ENCODE measurements at places on chromosomes 3 and 15.
A peak's percentile ranks its signal among the peaks of the same experiment; 100 is the strongest.

- no peak for DNase-seq
These were observed 98.8 kb upstream of the ARRDC4 start for GRCh38 chr15:97861529-97862260.

GRCh38 chr15:39534996-39535395, 45.9 kb upstream of the THBS1 start:
- DNase-seq = no peak

DNA sequence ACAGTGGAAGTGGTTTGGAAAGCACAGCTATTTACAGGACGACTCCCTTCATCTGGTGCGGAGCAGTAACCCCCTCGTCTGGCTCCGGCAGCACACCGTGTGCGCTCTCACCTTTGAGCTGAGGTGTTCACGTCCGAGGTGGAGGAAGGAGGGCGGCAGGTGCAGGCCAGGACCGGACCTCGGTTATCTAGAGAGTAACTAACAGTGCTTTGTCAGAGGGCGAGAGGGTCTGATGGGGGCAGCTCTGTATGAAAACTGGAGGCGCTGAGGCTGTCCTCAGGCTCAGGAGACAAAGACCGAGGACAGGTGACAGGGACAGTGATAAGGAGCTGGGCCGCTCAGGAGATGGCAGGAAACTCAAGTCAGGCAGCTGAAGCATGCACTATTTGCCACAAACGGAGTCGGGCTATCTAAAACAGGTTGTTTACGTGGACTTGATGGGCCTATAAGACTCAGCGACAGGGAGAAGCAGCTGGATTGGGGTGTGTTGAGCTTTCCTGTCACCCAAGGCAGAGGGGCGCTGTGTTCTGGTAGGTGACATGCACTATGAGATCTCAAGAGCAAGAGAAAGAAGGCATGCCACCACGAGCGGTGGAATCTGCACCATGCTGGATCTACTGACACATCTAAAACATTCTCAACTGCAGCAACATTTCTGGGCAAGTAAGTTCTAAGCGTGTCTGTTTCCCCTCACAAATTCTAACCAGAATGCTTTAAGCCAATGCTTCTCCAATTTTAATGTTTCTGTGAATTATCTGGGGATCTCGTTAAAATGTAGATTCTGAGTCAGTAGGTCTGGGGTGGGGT, 155.2 kb downstream of the XXYLT1 start:
- no peak for DNase-seq

GRCh38 chr15:44595246-44595645, 58.3 kb downstream of the EIF3J start:
- DNase-seq = no peak

GRCh38 chr3:180755556-180755955, 76.3 kb upstream of the CCDC39 start:
- DNase-seq = no peak

DNA sequence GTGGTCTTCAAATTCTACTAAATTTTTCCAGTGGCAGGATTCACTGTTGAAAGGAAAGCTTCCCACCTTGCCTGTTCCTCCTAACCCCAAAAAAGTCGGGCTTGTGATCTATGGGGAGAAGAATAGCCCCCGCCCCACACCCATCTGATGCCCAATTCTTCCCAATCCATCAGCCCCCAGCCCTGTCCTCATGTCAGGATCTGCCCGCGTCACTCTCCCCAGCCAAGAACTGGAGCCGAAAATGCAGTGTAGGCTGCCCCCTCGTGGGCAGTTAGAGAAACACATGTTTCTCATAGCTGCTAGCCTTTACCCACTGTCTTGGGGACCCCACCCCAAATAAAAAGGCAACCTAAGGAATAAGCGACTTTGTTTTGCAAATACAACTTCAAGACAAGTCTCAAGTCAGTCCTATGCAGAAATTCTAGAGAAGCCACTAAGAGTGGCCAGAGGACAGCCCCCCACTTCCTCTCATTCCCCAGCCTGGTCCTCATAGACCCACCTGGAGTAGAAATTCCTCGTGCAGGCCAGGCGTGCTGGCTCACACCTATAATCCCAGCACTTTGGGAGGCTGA, 13.0 kb upstream of the CSK start:
- peak; percentile 74 for DNase-seq

DNA sequence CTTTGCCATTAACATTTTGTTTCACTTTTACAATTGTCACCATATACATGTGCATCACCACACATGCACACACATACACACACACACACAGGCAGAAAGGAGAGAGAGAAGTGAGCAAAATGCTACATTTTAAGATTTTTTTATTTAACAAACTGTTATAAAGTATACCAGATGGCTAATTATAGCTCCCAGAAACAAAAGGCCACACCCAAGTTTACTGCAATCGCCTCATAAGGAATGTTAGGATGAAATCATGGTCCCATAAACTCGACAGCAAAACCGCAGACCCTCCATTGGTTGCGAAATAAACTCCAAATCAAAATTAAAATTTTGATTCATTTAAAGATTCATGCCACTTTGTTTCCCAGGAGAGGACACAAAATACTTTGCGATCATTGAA, 16.1 kb upstream of the C15orf61 start:
- no peak for DNase-seq

- no peak for DNase-seq
These were observed 13.1 kb downstream of the MME start for GRCh38 chr3:155093261-155093660.

DNA sequence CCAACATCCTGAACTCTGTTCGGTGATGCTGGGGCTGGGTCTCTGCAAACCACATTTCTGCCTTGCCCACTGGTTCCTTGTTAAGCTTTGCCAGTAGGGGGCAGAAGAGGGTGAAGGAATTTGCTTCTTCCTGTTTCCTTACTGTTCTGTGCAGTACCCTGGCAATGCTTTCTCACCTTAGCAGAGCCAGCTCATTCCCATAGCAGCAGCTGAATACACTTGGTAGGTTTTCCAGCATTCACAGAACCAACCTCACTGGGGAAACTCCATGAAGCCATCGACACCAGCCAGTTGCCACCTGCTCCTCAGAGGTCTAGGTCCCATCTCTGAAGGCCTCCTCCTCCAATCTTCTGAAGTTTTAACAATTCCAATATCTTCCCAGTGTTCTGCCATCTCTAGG, 308.4 kb downstream of the PDCD6IP start:
- DNase-seq = no peak

DNA sequence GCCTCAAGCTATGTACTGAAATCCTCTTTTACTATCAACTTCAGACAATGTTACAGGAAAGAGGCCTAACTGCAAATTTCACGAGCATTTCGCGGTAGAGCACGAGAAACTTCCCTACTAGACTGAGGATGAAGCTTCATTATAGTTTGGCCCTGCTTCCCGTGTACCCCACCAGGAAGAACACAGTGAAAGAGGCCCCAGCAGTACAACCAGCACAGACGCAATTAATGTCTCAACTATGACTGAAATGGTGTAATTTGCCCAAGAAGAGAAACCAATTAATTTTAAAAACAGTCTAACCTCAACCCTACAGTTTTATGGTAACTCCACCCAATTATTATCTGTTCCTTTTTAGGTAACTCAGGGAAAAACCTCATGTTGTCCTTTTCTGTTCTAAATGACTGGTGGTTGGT, 12.1 kb downstream of the CHSY1 start:
- DNase-seq = no peak

DNA sequence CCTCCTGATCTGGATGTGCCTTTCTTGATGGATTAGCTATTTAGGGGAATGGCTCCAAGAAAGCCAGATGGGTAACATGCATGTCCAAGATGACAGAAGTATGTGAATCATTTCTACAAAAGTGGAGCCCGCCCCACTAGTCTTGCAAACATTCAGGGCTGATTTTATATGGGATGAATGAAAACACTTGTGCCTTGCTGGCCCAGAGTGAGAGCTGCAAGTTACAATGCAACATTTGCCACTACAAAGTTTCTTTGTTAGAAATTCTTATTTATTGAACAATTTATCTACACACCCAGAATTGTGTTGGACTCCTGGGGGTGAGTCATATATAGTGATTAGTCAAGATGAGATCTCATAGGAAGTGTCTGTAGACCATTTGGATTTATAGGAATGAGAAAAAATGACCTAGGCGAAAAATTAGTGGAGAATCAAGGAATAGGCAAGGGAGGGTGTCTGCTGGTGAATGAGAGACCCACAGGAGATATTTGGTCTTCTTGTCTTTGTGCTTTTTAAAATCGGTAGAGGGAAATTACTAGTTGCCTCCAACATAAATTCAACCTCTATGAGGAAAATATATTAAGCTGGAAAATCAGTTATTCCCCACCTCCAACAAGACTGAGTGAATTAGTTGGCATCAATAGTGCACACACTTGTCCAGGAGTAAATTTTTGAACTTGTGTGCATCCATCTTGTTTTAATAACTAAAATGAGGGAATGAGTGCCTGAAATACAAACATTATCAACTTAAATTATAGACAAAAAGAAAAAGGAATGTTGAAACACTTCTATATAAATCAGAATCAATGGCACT, 53.5 kb upstream of the DCBLD2 start:
- no peak for DNase-seq

GRCh38 chr3:78690766-78691165, 1077.0 kb downstream of the ROBO1 start:
- DNase-seq = no peak

- no peak for DNase-seq
These were observed 10.1 kb downstream of the UBE2E1 start for GRCh38 chr3:23815879-23816278.

All from tibial artery (tissue), 4 donors.